ENCODE measurements at places on chromosomes 13 and 19. TPM values are rescaled to one million over a fixed set of nuclear protein-coding genes. Genes with fewer than 3 reads are reported as not detected.

GRCh38 chr19:33347300-33347699 lies 26.2 kb upstream of the CEBPG start:
- no peak for DNase-seq

DNA sequence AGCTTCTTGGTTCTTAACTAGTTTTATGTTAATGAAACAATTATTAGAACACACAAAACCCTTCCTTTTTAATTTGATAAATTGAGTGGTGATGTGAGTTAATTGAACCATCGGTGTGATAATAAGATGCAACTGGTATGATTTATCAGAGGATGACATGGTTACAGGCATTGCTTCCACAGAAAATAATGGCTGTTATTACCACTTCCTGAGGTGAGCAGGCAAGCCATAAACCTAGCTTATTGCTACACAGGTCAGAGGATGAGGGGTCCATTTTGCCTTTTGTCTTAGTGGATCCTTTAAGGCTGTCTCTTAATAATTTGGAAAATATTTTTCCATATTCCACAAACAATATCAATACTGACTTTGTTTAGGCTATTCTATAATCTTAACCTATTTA lies 226.6 kb upstream of the EDNRB start:
- DNase-seq = no peak

GRCh38 chr19:31262725-31263191 lies 86.5 kb downstream of the TSHZ3 start:
- no peak for DNase-seq

GRCh38 chr13:109963384-109963783 lies 177.0 kb upstream of the IRS2 start:
- no peak for DNase-seq

DNA sequence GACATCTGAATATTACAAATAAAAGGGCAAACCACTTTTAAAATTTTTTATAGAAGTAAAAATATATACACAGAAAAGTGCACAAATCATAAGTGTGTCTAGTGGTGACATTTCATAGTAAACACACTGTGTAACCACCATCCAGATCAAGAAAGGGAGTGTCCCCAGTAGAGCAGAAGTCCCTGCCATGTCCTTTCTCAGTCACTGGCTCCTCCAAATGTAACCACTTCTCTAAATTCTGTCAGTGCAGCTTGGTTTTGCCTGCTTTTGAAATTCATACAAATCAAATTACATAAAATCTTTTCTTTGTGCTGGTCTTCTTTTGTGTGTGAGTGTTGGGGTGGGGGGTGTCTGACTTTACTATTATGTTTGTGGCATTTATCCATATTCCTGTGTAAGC lies 116.5 kb downstream of the RBM26 start:
- no peak for DNase-seq

GRCh38 chr19:47805313-47805712 lies 962 bp upstream of the TPRX1 start:
- no peak for DNase-seq

DNA sequence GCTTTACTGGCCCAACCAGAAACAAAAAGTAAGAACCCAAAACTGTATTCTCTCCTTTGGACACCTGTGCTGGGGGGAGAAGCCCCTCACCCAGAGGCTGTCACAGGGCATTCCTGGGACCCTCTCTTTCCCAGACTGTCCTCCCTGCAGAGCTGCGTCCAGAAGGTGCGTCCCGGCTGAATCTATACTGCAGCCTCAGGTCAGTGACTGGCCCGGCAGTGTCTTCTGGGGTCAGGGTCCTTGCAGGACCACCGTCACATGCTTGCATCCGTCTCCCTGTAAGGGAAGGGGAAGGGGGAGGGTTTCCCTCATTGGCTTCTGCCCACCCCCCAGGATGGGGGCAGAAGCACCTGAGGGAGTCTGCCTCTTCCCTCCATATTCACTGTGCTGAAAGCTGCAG lies 76.5 kb downstream of the ATP11A start:
- no peak for DNase-seq

GRCh38 chr19:44668985-44669764 lies 2.1 kb upstream of the CEACAM19 start:
- no peak for DNase-seq

GRCh38 chr19:34165295-34165738 lies 7.0 kb upstream of the LSM14A start:
- DNase-seq = no peak

LRRC4B gene
- polyA plus RNA-seq = 1.9 TPM

TICAM1 gene
- 6.3 TPM for polyA plus RNA-seq

GALP gene
- not detected for polyA plus RNA-seq

TJP3 gene
- polyA plus RNA-seq = not detected

APOC4 gene
- polyA plus RNA-seq = not detected

COMP gene
- polyA plus RNA-seq = 0.29 TPM

FUT3 gene
- polyA plus RNA-seq = 0.01 TPM

All from heart right ventricle (tissue), 16 donors.